ENCODE measurements at places on chromosomes 6 and 20. TPM values are rescaled to one million over a fixed set of nuclear protein-coding genes. Genes with fewer than 3 reads are reported as not detected.

TEAD3 gene
- polyA plus RNA-seq: 5.2 TPM

DPPA5 gene
- polyA plus RNA-seq: not detected

FRMD1 gene
- 0.02 TPM for polyA plus RNA-seq

TAF8 gene
- 21.7 TPM for polyA plus RNA-seq

GTSF1L gene
- polyA plus RNA-seq: not detected

CTAGE9 gene
- not detected for polyA plus RNA-seq

BPIFB1 gene
- not detected for polyA plus RNA-seq

TMEM244 gene
- 3.8 TPM for polyA plus RNA-seq

EHMT2 gene
- 50.1 TPM for polyA plus RNA-seq

ESR1 gene
- polyA plus RNA-seq: not detected

HMGCLL1 gene
- 0.05 TPM for polyA plus RNA-seq

All from SK-N-SH (cell line).